ENCODE measurements at places on chromosomes 7 and 10. TPM values are rescaled to one million over a fixed set of nuclear protein-coding genes. Genes with fewer than 3 reads are reported as not detected.

DNA sequence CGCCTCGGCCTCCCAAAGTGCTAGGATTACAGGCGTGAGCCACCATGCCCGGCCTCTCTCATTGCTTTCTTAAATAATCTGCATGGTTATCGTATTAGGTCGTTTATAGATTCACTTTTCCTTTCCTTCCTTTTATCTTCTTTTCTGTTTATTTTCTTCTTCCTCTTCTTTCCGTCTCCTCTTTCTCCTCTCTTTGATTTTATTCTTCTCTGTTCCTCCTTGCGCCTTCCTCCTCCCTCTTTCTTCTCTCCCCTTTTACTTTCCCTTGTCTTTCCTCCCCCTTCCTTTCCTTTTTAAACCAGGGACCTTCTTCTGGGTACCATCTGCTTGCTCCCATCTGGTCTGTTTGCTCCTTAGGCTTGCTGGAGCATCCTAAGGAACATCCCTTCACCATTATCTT lies 18.6 kb downstream of the MLLT10 start:
- no peak for DNase-seq

- DNase-seq: no peak
Measured at GRCh38 chr10:85613391-85613790, 753.2 kb downstream of the GRID1 start.

ZNF12 gene
- 12.8 TPM for total RNA-seq

GRCh38 chr10:126119599-126119998 lies 223.2 kb downstream of the FANK1 start:
- no peak for DNase-seq

MRC1 gene
- total RNA-seq: 0.05 TPM

DNA sequence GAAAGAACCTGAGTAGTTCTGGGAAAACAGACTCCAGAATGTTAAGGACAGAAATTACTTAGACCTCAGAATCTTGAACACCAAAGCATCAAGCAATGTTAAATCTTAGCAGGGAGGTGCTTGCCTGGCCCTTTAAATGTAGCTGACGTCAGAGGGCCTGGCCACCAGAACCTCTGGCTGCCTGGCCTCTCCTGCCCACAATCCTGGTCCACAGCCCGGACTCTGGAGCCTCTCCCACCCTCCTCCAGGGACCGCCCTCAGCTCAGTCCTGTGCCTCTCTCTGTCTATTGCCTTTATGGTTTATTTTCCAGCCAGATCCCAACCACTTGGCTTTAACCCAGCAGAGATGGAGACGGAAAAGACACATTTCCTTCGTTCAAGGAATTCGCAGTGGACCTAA lies 42.2 kb upstream of the EGR2 start:
- DNase-seq: no peak

GRCh38 chr10:29895456-29895855 lies 163.9 kb downstream of the JCAD start:
- DNase-seq: no peak

Data from activated naive CD4-positive, alpha-beta T cell treated with anti-CD3 and anti-CD28 coated beads for 36 hours (primary cell).